ENCODE measurements at places on chromosomes 2 and 18.

DNA sequence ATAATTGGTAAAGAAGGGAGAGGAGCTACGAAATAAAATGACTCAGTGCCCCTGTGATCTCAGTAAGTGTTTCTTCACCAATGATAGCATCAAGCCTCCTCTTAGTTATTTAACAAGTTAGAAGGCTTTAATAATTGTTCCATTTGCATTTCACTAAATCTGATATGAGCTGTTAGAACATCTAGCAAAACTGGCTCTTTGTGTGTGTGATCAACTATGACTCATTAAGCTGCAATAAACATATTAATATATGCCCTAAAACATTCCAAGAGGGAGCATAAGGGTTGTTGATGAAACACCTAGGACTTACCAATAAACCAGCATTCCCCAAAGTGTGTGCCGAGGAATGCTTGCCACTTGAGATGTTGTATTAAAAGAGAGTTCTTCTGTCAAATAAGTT lies 115.2 kb downstream of the OSBPL6 start:
- DNase-seq: no peak

DNA sequence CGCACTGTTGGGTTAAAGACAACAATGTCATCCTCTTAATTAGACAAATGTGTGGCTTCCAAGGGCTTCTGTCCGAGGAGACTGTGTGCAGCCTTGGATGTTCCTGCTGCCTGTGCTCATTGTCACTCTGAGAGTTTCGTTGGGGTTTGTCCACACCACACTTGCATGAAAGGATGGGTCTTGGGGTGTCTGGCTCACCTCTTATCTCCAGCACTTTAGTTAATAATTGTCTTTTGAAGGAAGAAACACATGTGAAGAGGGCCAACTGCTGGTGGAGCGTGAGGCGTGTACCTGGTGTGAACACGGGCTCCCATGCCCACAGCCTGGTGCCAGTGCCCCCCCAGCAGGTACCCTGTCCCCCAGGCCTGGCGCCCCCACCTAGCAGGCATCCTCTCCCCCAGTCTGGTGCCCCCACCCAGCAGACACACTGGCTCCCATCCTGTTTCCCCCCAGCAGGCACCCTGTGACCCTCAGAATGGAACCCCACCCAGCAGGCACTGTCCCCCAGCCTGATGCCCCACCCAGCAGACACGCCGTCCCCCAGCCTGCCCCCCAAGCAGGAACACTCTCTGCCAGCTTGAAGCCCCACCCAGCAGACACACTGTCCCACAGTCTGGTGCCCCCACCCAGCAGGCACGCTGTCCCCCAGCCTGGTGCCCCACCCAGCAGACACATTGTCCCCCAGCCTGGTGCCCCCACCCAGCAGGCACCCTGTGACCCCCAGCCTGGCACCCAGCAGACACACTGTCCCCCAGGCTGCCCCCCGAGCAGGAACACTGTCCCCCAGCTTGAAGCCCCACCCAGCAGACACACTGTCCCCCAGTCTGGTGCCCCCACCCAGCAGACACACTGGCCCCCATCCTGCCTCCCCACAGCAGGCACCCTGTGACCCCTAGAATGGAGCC lies 96.3 kb upstream of the TMEM18 start:
- no peak for DNase-seq

GRCh38 chr18:79769698-79770500 lies 27.8 kb upstream of the KCNG2 start:
- DNase-seq: no peak

- DNase-seq: no peak
Measured at GRCh38 chr2:42009657-42010580, 37.9 kb upstream of the PKDCC start.

- no peak for DNase-seq
Measured at GRCh38 chr2:121049131-121049530, 235.9 kb downstream of the TFCP2L1 start.

DNA sequence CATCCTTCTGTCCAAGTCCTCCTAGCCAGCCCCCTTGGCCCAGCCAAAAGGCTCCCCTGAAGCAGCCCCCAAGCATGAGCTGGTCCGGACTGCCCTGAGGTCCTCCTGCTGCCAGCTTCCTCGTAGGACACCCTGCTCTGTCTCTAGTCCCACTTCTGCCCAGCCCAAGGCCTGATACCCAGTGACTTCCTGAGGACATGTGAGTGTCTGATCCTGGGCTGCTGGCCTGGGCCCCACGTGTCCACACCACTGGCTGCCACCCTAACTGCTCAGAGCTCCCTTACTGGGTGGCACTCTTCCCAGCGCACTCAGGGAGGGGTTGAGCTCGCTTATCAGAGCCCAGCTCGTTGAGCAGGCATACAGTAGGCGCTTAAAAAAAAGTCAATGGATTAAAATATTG lies 34.4 kb upstream of the PDIA6 start:
- no peak for DNase-seq

- peak; percentile 59 for DNase-seq
Measured at GRCh38 chr18:8685141-8685913, 20.0 kb upstream of the MTCL1 start.

- no peak for DNase-seq
Measured at GRCh38 chr2:236600892-236601291, 31.3 kb downstream of the ACKR3 start.

GRCh38 chr2:64128943-64129391 lies 15.3 kb downstream of the PELI1 start:
- no peak for DNase-seq

Measured in astrocyte of the cerebellum (primary cell).